BE2C (cell line): ENCODE measurements at places on chromosomes 5 and 9.

DNA sequence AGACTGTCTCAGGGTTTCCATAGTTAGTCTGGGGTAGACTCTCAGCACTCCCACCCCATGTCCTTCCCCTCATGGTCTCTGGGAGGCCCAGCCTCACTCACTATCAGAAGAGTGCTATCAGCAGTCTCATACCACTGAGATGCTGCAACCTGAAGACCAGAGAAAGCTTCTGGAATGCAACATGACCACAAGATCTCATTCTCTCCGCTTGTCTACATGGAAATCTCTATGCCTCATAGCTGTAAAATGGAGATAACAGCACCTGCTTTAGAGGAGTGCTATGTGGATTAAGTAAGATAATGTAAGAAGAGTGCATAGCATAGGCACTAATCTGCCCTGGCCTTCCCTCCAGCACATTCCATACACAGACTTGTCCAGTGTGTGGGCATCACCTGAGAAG is 47.0 kb upstream of the ZNF169 start:
- no peak for DNase-seq

DNA sequence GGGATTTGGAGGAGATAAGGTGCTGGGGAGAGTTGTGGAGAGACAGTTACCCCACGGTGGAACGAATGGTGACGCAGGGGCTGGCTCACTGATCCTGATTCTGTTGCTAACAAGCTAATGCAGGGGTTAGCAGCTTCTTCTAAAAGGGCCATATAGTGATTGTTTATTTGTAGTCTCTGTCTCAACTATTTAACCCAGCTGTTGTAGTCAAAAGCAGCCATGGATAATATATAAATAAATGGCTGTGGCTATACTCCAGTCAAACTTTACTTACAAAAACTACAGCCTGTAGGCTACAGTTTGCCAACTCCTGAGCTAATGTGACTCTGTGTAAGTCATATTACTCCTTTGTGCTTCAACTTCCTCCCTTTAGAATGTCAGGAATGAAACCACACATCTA is 21.8 kb downstream of the STOM start:
- no peak for DNase-seq

DNA sequence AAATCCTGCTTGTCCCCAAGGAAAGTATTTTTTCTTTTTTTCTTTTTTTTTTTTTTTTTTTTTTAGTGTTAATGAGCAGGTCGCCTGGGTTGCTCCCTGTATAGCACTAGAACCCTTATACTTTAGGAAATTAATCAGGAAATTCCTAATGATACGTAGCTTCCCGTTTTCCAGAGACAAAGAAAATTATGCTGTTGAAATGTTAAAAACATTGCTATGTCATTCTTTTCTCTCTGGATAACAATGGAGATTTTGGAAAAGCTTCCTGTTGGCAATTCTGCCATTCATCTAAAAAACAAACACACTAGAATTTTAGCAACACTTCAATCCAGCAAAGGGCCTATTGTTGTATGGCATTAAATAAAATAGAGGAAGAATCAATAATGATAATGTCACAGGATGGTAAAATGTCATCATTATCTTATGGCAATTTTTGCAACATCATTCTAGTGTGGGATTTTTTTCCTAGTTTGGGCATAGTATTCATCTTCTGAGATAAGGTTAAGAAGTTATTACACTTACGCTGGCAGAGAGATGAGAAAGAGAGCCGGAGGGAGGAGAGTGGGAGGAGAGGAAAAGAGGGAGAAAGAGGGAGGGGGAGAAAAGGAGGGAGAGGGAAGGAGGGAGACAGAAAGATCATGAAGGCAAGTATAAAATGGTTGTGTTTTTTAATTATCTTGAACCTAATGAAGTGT is 315.8 kb upstream of the PDE4D start:
- no peak for DNase-seq

- DNase-seq: no peak
These were observed 2.4 kb downstream of the PIP5KL1 start for GRCh38 chr9:127927988-127928675.

GRCh38 chr5:111124793-111125192 is 32.6 kb downstream of the WDR36 start:
- no peak for DNase-seq

GRCh38 chr5:83095957-83096539 is 18.7 kb downstream of the XRCC4 start:
- peak; percentile 25 for DNase-seq

DNA sequence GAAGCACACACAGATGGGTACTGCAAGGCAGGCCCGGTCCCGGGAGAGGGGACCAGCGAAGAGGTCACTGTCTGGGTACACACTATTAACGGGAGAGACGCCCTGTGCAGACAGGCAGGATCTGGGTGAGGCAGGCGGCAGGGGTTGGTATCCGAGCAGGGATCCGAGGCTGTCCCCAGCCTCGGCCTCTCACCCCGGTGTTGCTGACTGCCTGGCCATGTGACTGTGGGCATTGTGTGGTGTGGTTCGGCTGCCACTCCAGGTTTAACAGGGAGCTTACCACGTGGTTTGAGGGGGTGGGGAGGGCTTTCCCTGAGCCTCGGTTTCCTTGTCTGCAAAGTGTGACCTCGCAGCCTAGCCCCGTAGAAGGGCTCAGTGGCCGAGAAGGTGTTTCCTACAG is 11.1 kb upstream of the RALGDS start:
- DNase-seq: no peak

DNA sequence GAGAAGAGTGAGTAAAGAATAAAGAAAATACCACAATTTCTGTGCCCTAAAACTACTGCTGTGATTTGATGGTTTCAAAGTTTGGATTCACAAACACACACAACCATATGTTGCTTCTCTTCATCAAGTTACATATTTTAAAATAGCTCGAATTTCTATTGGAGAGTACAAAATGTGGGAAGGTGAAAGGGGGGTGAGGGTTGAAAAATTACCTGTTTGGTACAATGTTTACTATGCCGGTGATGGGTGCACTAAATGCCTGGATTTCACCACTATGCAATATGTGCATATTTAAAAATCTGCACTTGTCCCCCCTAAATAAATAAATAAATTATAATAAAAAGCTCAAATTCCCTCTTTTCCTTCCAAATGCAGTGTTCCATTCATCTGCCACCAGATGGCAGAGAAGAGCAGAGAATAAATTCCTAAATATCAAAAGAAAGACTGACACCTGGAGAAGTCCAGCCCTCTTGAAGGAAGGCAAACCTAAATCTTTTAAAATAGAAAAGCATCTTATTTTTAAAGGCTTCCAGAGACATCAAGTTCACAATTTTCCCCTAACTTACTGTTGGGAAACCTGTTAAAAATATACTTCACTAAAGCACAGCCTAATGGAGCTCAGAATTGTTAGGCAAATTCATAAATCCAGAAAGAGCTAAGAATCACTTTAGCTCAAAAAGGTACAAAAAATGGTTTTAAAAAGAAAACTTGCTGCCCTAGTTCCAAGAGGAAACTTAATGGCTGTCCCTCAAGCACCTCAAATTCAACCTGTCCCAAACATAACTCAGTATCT is 24.8 kb upstream of the HNRNPA0 start:
- no peak for DNase-seq

GRCh38 chr5:109413458-109413857 is 3.7 kb upstream of the PJA2 start:
- DNase-seq: no peak

DNA sequence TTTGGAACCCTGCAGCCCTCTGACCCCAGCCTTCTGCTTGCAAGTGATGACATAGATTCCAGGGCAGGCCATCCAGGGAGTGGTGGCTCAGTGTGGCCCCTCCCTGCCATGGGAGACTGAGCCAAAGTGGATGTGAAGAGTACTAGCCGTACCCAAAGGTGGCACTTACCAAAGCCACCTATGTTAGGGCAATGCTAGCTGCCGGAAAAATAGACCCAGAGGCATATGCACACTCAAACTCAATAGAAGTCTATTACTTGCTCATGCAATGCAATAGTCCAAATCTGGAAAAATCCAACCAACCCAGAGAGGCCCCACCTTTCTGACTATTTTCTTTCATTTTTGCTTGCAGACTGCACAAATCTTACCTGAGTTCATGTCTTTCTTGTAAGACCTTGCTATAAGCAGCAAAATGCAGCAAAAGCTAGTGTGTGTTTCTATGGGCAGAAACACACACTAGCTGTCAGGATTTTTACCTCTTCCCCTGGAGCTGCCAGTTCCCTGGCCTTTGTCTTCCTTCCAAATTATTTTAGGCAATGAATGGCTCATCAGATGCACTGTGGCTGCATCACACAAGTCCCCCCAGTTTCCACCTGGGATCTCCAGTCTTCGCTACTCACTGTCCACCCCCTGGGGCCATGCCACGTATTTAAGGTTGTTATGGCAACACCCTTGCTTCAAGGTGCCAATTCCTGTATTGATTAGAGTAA is 74.0 kb downstream of the HRH2 start:
- DNase-seq: no peak

- DNase-seq: no peak
These were observed 954.1 kb upstream of the COX7C start for GRCh38 chr5:85663708-85664031.

DNA sequence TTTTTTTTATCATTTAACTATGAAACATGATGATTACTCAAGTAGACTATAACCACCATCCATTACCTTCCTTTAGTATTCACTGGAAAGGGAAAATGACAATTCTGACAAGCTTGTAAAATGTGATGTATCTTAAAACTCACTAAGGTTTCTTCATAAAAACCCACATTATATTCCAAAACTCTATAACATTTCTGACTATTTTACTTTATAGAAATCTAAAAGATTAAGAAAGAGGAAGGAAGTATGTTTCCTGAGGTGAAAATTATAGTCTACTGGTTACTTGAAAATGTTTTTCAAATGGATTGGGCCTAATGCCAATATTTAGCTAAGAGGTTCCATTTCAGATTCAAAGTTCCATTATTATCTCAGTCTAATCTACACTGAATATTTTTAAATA is 1982.2 kb upstream of the C9orf72 start:
- no peak for DNase-seq

- no peak for DNase-seq
These were observed 39.6 kb downstream of the TRPM6 start for GRCh38 chr9:74848153-74848525.

- peak; percentile 34 for DNase-seq
These were observed 174.5 kb upstream of the SLC12A2 start for GRCh38 chr5:127909066-127909465.

- no peak for DNase-seq
These were observed 95.7 kb upstream of the EFNA5 start for GRCh38 chr5:107766439-107766838.

- peak; percentile 75 for DNase-seq
These were observed 43.7 kb downstream of the STK10 start for GRCh38 chr5:172144291-172144815.

DNA sequence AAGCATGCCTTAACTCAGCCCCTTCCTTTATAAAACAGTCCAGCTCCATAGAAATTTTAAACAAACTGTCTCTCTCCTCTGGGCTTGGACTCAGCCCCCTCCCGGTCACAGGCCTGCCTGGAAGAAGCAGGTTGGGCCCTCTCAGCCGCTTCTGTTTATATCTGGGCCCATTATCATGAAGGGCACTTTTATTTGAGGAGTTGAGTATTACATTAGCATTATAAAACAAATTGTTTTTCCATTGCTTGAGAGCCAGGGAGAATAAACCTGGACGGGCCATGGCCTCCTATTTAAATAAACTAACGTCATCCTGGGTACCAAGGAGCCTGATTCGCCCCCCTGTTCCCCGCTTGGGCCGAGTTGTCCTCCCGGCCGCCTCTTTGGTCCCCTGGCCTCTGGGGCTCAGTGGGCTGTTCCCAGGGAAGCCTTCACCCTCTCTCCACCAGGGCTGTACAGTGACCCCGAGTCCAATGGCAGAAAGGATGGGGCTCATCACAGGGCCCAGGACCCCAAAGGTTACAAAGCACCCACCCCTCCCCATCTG is 13.2 kb downstream of the IRX2 start:
- DNase-seq: no peak

DNA sequence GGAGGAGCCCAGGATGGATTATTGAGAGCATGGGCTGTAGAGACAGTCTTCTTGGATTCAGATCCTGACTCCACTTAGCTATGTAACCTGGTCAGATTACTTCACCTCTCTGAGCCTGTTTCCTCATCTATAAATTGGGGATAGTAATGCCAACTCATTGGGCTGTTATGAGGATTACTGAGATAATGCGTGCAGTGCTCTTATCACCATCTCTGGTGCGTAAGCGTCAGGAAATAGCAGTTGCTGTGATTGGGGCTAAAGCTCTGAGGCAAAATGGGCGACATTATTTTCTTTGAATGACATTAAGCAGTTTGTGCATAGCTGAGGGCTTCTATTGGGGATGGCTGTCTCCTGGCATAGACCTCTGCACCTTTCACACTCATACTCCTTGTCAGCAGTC is 995 bp upstream of the MSMP start:
- DNase-seq: no peak

- DNase-seq: no peak
These were observed 1.2 kb downstream of the CKS2 start for GRCh38 chr9:89312222-89312571.

DNA sequence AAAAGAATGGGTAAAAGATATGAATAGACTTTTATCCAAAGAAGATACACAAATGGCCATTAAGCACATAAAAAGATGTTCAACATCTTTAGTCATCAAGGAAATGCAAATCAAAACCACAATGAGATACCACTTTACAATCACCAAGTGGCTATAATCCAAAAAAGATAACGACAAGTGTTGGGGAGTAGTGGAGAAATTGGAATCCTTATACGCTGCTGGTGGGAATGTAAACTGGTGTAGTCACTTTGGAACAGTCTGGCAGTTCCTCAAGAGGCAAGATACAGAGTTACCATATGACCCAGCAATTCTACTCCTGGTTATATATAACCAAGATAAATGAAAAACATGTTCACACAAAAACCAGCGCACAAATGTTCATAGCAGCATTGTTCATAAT is 234.9 kb downstream of the SPATA31D1 start:
- DNase-seq: no peak

DNA sequence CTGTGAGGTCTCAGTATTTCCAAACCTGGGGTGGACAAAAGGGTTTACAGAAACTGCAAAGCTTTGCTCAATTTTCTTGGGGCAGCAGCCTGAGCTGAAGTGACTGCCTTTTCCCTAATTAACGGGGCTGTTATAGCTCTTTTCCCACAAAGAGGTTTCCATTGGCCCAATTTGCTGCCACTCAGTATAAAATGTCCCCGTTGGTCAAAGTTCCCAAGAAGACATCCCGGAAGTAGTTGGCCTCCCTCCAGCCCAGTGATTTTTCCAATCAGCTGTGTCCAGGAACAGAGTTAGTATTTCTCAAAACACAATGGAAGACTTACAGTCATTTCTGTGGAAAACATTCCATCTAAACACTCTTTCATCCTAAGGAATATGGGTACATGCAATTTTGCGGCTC is 643.6 kb downstream of the ACTL7B start:
- peak; percentile 13 for DNase-seq
